Upper lobe of left lung (tissue), 6 donors: ENCODE measurements at places on chromosomes 1 and 21.

DNA sequence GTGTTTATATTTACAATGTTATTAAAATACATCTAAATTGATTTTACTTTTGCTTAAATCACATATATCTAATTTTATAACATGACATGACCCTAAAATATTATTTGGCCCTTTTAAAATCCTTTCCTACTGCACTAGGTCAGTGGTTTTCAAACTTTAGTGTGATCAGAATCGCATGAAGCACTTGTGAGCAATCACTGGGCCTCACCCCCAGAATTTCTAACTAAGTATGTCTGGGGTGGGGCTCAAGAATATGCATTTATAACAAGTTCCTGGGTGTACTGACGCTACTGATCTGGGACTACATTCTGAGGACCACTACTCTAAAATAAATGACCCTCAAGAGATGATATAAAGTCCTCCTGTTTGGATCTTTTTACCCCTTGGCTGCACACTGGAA, 8.8 kb downstream of the COL24A1 start:
- DNase-seq = no peak

DNA sequence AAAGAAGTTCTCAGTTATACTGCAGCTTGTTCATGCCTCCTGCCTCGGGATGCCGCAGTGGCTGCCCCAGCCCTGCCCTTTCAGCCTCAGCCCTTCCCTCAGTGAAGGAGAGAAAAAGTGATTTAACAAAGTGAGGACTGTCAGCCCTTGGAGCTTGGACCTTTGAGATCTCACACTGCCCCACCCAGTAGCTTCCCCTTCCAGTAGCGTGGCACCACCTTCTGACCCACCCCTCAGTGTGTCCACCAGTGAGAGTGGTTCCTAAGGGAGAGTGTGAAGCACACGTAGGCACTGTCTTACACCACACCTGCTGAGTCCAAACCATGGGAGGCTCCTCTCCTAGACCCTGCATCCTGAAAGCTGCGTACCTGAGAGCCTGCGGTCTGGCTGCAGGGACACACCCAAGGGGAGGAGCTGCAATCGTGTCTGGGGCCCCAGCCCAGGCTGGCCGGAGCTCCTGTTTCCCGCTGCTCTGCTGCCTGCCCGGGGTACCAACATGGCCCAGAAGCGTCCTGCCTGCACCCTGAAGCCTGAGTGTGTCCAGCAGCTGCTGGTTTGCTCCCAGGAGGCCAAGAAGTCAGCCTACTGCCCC, at the start of gene CDA:
Gene CDA, plus strand, starts transcription at position 464 of the 592 bp plus-strand sequence. Its CDS starts 33 bp downstream, at position 497.
- DNase-seq = peak; percentile 50

- DNase-seq = no peak
These were observed 28.9 kb downstream of the RHEX start for GRCh38 chr1:206081856-206082255.

- no peak for DNase-seq
These were observed 181.7 kb downstream of the LTN1 start for GRCh38 chr21:28810826-28811524.

DNA sequence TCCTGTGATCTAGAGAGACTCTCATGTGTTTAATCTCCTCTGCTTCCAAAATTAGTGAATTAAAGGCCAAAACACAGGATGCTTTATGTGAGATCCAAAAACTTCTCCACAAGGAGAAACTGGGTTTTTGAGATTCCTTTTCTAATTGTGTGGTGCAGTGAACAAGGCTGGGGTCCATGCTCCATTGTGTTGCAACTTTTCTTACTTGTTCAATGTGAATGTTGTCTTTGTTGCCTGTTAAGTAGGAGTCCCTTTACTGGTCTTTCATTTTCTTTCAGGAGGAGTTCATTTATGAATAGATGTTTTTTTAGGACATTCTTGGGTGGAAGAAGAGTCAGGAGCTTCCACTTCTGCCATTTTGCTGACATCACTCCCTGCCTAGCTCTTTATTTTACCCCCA, 40.6 kb upstream of the CFHR3 start:
- DNase-seq = no peak

DNA sequence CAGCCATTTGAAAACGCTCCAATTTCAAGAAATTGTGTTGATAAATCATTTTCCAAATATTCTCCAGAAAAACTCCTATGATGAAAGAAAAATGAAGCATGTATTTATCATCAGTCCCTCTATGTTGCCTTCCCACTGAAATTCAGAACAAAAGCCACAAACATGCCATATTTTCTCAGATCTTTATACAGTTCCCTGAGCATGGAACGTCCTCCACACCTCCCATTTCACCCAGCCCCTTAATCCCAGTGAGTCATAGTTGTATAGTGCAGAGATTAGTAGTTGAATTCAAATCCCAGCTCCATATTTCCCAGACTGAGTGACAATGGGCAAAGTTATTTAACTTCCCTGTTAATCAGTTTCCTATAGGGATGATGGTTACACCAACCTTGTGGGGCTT, 20.6 kb upstream of the NPL start:
- DNase-seq = no peak

GRCh38 chr1:232978091-232978634, 27.8 kb downstream of the NTPCR start:
- DNase-seq = no peak

GRCh38 chr1:174938281-174939007, 61.3 kb upstream of the CACYBP start:
- no peak for DNase-seq

DNA sequence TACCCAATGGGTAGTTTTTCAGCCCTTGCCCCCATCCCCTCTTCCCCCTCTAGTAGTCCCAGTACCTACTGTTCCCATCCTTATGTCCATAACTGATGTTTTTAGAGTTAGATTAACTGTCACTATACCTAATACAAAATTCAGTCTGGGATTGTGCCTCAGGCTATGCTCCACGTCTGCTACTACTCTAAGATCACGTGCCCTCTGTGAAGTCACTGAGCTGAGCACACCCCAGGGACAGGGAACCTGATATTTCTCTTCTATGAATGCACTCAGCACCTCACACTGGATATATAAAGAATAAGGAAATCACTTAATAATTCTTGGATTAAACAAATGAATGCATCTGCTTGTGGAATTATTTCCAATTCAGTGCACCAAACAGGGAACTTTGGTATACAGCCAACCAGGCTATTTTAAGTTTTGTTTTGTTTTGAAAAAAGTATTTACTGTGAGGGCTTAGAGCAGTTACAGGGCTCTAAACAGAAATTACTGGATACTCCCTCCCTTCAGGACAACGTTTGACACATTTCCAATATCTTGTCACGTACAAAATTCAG, 307.9 kb downstream of the SMYD3 start:
- no peak for DNase-seq

GRCh38 chr1:185427264-185427663, 110.2 kb upstream of the IVNS1ABP start:
- DNase-seq = no peak

- DNase-seq = no peak
These were observed 43.2 kb downstream of the SLC2A1 start for GRCh38 chr1:42915456-42915855.

- no peak for DNase-seq
These were observed 121.5 kb downstream of the PLD5 start for GRCh38 chr1:242402956-242403355.

GRCh38 chr1:8866173-8866791, 12.2 kb downstream of the ENO1 start:
- DNase-seq = no peak

GRCh38 chr1:151146072-151146411, 389 bp downstream of the SEMA6C start:
- peak; percentile 27 for DNase-seq

GRCh38 chr1:243213045-243213787, 41.9 kb downstream of the CEP170 start:
- no peak for DNase-seq

- no peak for DNase-seq
These were observed 39.1 kb upstream of the SELENON start for GRCh38 chr1:25760871-25761270.

GRCh38 chr1:212683357-212683722, 16.3 kb downstream of the BATF3 start:
- no peak for DNase-seq

GRCh38 chr1:233540816-233541215, 73.1 kb upstream of the KCNK1 start:
- DNase-seq = no peak

- DNase-seq = no peak
These were observed 21.0 kb downstream of the RSPH1 start for GRCh38 chr21:42475036-42475435.

- no peak for DNase-seq
These were observed 1350.4 kb downstream of the AMY1C start for GRCh38 chr1:105100102-105100501.

- no peak for DNase-seq
These were observed 49.3 kb downstream of the SH3GLB1 start for GRCh38 chr1:86753700-86754099.
